Fibroblast of pulmonary artery (primary cell): ENCODE measurements at places on chromosomes 11 and 22.

DNA sequence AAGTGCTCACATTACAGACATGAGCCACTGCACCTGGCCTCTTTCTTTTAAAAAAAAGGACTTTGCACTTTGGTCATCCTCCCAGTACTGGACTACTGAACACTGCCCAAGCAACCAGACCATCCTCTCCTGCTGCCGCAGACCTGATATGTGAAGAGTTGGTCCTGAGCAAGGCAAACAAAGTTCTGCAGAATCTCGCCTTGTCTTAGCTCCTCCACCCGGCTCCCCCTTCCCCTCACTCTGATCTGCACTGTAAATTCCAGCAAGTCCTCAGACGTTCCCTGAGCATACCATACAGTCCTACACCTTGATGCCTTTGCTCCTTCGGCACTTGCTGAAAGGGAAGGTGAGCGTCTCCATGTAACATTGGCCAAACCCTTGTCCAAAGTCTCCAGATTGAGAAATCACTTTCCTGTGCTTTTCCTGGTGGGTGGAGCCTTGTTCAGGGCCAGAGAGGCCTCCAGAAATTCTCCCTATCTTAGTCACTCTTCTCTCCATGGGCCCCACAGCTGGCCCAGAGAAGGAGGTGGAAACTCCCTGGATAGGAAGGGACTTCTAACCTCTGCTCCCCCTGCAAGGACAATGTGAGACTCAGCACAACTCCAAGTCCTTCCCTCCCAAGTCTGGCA lies 47.0 kb upstream of the TIMP3 start:
- DNase-seq: peak; percentile 78

GRCh38 chr11:17401841-17402240 lies 13.4 kb upstream of the KCNJ11 start:
- DNase-seq: no peak

DNA sequence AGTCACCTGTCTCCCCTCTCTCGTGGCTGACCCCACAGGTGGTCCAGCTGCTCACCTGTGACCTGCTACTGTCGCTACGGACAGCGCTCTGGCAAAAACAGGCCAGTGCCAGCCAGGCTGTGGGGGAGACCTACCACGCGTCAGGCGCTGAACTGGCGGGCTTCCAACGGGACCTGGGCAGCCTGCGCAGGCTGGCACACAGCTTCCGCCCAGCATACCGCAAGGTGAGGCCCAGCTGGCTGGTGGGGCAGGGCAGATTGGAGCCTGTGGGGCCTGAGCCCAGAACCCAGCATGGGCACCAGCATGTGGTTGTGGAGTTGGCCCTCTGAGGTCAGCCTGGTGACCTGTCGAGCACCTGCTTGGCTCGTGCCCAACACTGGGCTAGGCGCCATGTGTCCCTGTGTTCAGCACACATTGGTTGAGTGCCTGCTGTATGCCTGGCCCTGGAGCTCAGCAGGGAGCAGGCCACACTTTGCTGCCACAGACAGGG lies 11.9 kb downstream of the SHISA8 start:
- DNase-seq: no peak

GRCh38 chr22:46060292-46061123 lies 83.5 kb upstream of the WNT7B start:
- DNase-seq: no peak

DNA sequence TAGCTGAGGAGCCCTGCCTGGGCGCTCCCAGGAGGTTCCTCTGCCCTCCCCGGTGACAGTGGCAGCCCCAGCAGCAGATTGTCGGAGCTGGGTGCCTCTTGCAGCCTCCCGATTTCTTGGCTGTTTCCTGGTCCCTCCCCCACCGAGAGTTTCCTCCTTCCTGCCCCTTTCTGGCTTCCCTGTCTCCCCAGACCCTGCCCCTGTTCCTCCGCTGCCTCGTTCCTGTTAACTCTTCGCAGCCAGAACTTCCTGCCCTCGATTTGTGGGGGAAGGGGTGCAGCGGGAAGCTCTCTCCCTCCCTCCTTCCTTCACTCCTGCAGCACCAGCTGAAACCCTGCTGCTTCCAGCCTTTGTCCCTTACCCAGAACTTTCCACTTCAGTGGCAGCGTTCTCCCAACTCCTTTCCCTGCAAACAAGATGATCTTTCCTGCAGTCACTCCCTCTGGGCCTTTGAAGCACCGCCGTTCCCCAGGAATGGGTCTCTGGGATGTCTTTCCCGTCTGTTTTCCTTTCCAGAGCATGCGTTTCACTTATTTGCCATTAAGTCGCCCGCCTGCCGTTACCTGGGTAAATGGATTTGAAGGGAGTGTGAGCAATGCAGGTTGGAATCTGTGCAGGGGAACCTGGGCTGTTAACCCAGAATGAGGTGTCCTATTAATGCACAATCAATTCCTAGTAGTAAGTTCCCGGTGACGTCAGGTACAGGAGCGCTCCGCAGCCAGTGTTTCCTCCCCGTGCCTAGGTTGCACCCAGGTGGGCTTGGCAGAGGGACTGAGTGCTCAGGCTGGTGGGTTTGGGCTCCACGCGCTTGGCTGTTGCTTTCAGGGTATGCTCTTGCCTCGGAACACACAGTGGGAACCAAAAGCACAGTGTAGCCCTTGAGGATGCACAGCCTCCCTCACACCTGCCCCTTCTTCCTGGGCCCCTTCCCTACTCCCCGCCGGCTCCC lies 4.3 kb downstream of the GRK2 start:
- peak; percentile 39 for DNase-seq

- no peak for DNase-seq
These were observed 179.2 kb upstream of the ZC3H12C start for GRCh38 chr11:109914038-109914437.

- DNase-seq: no peak
These were observed 7.5 kb downstream of the TSPAN4 start for GRCh38 chr11:849951-850774.

DNA sequence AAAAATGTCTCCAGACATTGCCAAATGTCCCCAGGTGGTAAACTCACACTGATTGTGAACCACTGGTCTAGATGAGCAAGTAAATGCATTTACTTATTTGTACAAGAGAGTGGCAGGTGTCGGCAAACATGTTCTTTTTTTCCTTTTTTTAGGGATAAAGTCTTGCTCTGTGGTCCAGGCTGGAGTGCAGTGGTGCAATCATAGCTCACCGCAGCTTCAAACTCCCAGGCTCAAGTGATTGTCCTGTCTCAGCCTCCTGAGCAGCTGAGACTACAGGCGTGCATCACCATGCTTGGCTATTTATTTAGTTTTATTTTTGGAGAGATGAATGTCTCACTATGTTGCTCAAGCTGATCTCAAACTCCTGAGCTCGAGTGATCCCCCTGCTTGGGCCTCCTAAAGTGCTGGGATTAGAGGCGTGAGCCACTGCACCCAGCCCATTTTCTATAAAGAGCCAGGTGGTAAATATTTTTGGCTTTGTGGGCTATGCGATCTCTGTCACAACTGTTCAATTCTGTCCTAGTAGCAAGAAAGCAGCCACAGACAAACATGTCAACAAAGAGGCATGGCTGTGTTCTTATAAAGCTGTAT lies 1.4 kb downstream of the VPREB1 start:
- no peak for DNase-seq

- no peak for DNase-seq
These were observed 125.7 kb downstream of the WT1 start for GRCh38 chr11:32309530-32310213.

DNA sequence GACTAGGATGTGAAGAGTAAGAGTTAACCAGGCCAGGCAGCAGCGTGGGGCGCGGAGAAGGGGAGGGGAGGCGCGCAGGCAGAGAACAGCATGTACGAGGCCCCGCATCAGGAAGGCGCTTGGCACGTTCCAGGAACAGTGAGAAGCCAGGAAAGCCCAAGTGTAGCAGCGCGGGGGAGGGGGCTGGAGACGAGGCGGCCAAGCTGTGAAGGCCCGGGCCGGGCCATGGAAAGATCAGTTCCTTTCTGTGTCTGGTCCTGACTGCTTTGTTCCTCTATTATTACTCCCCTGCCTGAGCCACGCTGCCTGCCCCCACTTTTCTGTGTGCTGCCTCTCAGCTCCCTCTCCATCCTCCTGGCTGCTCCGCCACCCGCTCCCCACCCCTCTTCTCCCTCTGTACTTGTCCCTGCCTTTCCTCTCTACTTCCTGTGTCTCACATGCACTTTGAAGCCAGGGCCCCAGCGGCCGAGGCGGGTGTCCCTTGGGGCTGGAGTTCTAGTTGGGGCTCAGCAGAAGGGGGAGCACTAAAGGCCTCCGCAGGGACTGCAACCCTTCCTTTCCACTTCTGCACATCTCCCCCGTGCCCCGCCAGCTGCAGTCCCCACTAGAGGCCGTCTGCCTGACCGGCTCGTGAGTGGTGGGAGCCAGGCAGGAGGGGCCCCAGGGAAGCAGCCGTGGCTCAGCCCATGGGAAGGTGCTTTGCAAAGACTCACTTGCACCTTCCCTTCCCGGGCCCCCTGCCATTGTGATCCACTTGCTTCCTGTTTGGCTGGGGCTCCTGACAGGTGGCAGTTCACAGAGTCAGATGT lies 63.7 kb downstream of the PRDM11 start:
- peak; percentile 91 for DNase-seq

- DNase-seq: no peak
These were observed 228.2 kb downstream of the TMEM135 start for GRCh38 chr11:87265979-87266378.

GRCh38 chr22:24289114-24289513 lies 18.5 kb downstream of the SPECC1L start:
- DNase-seq: peak; percentile 84

DNA sequence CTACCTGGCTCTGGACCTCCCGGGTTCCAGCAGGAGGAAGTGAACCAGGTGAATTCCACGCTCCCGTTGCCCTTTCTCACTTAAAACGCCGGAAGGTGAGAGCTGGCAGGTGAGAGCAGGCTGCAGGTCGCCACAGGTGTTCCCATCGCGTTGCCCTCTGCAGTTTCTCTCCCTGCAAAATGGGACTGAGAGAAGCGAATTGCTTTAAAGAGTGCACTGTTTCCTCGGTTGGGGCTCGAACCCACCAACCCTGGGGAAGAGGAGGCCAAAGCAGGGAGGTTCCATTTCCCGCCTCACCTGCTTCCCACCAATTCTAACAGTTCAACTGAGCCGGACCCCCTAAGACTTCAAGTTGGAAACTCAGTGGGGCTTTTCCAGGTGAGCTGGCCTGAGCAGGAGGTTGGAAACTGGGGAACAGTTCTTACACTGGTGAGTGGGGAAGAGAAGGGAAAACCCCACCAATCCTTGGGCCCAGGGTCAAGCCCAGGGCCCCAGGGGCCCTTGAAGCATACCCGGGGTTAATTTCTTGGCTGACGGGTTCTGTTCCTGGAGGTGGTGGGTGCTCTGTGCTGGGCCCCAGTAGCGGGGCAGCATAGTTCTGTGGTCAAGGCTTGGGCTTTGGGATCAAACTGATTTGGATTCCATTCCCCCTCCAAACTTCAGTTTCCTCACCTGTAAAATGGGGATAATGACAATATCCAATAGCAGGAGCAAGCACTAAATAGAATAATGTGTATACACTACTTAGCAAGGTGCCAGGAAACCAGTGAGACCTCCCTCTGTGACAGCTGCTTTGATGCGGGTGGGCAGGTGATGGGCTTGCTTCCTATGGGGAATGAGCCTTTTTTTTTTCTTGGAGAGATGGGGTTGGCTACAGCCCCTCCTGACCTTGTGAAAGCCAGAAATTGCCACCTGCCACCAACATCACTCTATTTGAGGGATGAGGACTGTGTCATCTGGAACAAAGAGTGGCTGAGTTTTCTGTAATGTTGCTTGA lies 788 bp downstream of the CD82 start:
- no peak for DNase-seq

DNA sequence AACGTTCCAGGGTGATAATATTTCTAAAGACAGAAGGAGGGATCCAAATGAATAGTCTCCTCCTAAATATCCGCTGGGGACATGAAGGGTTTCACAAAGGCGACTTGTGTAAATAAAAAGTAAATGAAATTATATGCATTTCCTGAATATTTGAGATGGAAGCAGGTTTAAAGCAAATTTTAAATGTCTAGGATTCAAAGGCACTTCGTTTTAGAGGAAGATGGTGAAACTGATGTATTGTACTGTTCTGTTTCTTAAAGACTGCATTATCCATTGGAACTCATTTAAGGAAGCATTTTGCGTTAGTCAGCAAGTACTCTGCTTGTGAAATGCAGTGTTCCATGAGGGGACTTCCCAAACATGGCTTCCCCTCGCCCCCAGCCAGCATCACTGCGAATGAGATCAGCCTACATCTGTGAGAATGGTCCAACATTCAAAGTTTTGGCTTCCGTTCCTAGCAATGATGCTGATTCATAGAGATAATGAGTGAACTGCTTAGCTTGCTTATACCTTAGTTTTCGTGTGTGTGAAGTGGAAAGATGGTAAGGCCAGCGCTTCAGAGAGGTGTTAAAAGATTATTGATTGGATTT lies 1.5 kb downstream of the RAB39A start:
- no peak for DNase-seq

DNA sequence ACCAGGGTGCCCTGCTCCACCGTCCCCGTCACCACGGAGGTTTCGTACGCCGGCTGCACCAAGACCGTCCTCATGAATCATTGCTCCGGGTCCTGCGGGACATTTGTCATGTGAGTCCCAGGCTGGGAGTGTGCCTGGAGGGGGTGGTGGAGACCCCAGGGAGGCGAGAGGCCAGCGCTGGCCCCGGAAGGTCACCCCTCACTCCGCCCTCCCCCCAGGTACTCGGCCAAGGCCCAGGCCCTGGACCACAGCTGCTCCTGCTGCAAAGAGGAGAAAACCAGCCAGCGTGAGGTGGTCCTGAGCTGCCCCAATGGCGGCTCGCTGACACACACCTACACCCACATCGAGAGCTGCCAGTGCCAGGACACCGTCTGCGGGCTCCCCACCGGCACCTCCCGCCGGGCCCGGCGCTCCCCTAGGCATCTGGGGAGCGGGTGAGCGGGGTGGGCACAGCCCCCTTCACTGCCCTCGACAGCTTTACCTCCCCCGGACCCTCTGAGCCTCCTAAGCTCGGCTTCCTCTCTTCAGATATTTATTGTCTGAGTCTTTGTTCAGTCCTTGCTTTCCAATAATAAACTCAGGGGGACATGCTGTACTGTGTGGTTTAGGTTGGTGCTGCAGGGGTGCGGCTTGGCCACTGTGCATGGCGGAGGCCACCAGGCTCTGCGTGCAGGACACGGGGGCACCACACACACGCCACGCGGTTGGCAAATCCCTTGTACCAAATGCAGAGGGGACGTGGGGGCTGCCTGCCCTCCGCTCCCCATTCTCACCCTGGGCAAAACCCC lies 35.4 kb downstream of the MUC2 start:
- no peak for DNase-seq

- DNase-seq: no peak
These were observed 22.1 kb upstream of the ASCC2 start for GRCh38 chr22:29860006-29860766.

DNA sequence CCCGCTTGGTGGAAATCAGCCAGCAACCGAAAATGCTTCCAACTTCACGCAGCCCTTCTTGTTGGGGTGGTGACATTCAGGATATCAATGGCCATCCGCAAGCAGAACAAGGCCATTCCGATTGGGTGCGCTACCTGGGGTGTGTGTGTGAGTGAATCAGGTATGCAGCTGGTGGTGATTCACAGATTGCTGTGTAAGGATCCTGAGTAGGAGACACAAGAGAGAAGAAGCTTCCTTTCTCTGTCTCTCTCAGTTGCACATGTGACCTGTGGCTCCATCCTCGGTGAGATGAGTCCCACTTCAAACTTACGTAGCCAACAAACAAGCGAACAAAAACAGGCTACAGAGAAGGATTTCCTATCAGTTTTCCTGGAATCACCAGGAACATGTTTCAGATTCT lies 9.6 kb upstream of the TMEM184B start:
- DNase-seq: no peak
